ENCODE measurements at places on chromosomes 4 and X. TPM values are rescaled to one million over a fixed set of nuclear protein-coding genes. Genes with fewer than 3 reads are reported as not detected.

GRCh38 chrX:123217077-123217476, 33.0 kb downstream of the GRIA3 start:
- DNase-seq = no peak

Gene AASDH
- 11.7 TPM for polyA plus RNA-seq

Gene GDPD2
- 0.48 TPM for polyA plus RNA-seq

- no peak for DNase-seq
Measured at GRCh38 chr4:77349796-77350195, 192.8 kb downstream of the CCNG2 start.

DNA sequence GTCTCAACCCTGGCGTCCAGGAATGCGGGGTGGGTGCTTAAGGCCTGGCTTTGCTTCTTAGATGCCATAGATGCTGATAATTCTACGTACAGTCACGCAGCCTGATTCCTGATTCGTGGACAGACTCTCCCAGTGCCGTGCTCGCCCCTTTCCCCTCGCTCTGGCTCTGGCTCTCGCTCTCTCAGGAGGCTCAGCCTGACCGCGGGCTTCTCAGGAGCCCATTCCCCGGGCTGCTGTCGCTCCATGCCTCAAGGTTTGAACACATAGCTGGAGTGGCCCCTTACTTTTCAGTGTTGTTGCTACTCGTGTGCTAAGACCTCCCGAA, 59.2 kb upstream of the ZC4H2 start:
- DNase-seq = no peak

Gene GAGE13
- polyA plus RNA-seq = not detected

- DNase-seq = no peak
Measured at GRCh38 chr4:76563454-76564122, 128.6 kb downstream of the SHROOM3 start.

DNA sequence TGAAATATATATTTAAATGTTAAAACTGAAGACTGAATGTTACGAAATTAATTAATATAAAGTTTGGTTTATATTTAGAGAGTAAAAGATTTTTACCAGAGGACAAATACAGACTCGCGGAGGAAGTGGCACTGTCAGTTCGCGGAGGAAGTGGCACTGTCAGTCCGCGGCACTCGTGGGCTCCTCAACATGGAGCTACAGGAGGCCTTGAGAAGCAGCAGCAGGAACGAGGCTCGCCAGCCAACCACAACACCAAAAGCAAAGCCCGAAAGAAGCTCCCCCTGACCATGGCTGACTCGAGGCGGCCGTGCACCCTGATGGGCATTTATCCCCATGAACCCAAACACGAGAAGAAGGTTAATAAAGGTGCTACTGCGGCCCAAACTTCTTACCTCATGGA, 125.3 kb upstream of the PABPC4L start:
- no peak for DNase-seq

Gene SLC49A3
- 18.9 TPM for polyA plus RNA-seq

Gene CT47B1
- polyA plus RNA-seq = not detected

DNA sequence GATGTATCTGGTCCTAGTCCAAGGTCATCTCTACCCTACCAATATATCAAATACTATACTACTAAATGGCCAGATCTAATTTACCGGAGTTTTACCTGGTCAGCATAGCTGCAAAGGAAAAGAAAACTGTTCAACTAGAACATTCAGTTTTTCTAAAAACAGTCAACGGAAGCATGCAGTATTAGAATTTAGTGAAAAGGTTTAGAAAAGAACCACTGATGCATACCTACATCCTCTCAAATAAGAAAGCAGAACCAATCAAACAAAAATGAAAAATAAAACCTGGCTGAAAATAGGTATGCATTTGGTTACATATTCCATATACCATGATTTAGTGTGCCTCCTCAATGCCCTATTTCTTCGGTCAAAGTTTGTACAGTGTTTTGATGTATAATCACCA, 140.0 kb downstream of the CHM start:
- DNase-seq = no peak

GRCh38 chrX:13198056-13198761, 121.6 kb downstream of the ATXN3L start:
- peak; percentile 67 for DNase-seq

GRCh38 chr4:37451656-37452055, 207.1 kb downstream of the NWD2 start:
- no peak for DNase-seq
